ENCODE measurements at places on chromosomes 2 and 18.

DNA sequence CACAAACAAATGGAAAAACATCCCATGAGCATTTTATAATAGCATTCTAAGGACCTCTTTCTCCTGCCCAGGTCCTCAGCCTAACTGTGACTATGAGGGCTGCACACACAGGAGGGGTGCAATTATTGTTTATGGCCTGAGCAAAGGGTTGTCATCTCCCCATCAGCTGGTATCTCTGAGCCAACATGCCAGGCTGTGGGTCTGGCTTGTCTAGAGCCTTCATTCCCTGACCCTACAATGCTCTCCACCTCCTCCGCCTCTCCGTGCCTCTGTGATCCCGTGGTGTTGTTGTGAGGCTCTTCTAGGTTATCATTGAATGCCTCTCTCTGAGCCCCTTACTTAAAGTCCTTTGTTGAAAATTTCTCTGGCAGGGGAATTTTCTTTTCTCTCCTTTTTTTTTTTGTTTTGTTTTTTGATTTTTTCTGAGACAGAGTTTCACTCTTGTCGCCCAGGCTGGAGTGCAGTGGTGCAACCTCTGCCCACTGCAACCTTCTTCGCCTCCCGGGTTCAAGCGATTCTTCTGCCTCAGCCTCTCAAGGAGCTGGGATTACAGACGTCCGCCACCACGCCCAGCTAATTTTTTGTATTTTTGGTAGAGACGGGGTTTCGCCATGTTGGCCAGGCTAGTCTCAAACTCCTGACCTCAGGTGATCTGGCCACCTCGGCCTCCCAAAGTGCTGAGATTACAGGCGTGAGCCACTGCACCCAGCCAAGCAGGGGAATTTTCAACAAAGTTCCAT lies 126.4 kb downstream of the SMAD7 start:
- DNase-seq, result no peak

GRCh38 chr2:14511541-14511940 lies 121.0 kb upstream of the LRATD1 start:
- no peak for DNase-seq

DNA sequence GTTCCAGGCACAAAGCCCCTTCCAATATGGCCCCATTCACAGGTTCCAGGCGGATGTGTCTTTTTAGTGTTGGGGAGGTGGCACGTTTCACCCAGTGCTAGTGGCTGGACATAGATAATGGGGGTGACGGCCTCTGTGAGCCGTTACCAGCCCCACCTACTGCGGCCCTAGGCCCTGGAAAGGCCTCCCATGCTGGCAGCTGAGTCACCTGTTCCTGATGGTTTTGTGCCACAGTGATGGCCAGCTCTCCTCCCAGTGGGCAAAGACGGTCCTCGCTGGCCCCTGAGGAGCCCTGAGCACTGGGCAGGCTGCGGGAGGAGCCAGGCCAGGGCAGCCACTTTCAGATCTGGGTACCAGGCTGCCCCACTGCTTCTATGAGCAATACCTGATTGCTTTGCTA lies 40.0 kb upstream of the GPC1 start:
- DNase-seq, result no peak

GRCh38 chr2:10238991-10239485 lies 63.7 kb upstream of the HPCAL1 start:
- no peak for DNase-seq

GRCh38 chr2:128986026-128986715 lies 667.5 kb upstream of the HS6ST1 start:
- no peak for DNase-seq

- DNase-seq, result no peak
These were observed 99.7 kb upstream of the CTDP1 start for GRCh38 chr18:79579807-79580497.

DNA sequence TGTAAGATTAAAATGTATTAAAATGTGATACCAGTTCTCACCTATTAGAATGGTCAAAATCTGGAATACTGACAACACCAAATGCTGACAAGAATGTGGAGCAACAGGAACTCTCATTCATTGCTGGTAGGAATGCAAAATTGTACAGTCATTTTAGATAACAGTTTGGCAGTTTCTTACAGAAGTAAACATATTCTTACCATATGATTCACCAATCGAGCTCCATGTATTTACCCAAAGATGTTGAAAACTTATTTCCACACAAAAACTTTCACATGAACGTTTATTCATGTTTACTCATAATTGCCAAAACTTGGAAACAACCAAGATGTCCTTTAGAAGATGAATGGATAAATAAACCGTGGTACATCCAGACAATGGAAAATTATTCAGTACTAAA lies 1193.5 kb upstream of the ACVR2A start:
- DNase-seq, result no peak

- DNase-seq, result no peak
These were observed 19.5 kb upstream of the ASXL3 start for GRCh38 chr18:33558529-33558928.

- no peak for DNase-seq
These were observed 88.9 kb downstream of the TMEM185B start for GRCh38 chr2:120134263-120134662.

DNA sequence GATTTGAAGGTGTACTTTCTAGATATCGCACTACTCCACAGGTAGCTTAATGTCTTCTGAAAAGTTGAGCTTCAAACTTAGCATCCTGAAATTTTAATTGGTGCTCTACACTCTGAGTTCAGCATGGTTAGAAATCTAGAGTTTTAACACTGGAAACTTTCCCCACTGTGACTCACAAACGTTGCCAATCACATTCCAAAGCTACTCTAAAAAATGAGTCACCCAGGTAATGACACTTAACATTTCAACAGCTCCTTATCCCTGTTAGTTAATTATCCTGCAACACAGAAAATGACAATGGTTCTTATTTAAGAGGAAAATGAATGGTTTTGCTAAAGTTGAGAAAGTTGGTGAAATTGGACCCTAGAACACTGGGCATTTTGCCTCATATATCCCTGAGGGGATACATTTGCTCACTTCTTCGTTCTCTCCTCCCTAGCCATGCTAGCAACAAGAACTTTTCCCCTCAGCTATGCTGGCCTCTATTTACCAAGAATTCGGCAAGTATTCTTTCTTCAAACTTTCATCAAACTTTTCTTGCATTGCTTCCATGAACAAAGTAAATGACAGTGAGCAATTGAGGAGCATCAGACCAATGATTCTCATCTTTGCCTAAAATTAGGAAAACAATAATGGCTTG lies 1024.1 kb upstream of the KLHL29 start:
- no peak for DNase-seq

DNA sequence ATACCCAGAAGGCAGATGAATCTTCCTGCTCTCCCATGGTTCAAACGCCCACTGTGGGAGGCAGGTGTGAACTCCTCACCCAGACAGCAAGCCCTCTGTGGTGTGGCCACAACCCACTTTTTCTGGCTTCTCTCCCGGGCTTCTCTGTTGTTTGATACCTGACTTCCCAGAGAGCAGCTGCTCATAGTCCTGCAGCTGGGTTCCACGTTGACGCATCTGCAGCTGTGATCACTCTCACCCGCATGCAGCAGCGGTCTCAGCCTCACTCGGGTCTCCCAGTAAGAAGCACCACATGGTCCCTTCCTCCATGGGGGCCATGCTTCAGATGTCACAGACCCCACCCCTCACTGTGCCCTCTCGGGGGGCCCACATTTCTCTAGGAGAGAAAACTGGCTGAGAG lies 3.5 kb downstream of the ASPRV1 start:
- DNase-seq, result no peak

- DNase-seq, result no peak
These were observed 170.6 kb upstream of the FIGN start for GRCh38 chr2:163906410-163906809.

GRCh38 chr2:172085460-172086159 lies at the start of gene DLX1:
TSS of gene DLX1 (plus strand) at chr2:172085507. CDS start at chr2:172085678, 171 bp downstream.
- peak; percentile 38 for DNase-seq

GRCh38 chr2:46855805-46856204 lies 59.8 kb downstream of the MCFD2 start:
- DNase-seq, result no peak

DNA sequence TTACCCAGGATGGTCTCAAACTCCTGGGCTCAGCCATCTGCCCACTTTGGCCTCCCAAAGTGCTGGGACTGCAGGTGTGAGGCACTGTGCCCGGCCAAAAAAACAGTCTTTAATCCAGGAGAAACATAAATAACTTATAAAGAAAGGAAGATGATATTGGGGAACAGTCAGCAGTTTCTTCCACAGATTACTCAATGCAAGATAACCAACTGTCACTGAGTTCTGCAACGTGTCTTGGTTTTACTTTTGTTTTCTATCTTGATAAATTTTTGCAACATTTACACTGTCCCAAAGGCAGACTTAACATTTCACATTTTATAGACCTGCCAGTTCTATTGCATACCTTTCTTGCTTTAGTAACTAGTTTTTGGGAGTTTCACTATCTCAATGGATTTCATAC lies 71.1 kb downstream of the ANKRD44 start:
- DNase-seq, result no peak

DNA sequence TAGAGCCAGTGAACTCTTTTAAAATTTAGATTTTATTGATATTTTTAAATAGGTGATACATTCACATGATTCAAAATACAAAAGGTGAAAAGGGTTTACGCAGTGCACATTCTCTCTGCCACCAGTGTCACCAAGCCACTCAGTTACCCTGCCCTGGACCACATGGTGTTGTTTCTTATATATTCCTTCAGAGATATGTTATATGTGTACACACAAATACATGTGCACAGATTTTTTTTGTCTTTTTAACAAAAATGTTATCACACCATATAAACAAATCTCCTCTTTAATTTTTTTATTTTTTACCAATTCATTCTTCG lies 26.2 kb downstream of the SERPINB4 start:
- DNase-seq, result no peak

GRCh38 chr2:159146996-159147666 lies 139.4 kb downstream of the WDSUB1 start:
- DNase-seq, result no peak

GRCh38 chr2:111640480-111640879 lies 243.5 kb downstream of the ANAPC1 start:
- DNase-seq, result no peak

- no peak for DNase-seq
These were observed 79.6 kb upstream of the CTLA4 start for GRCh38 chr2:203787979-203788378.

DNA sequence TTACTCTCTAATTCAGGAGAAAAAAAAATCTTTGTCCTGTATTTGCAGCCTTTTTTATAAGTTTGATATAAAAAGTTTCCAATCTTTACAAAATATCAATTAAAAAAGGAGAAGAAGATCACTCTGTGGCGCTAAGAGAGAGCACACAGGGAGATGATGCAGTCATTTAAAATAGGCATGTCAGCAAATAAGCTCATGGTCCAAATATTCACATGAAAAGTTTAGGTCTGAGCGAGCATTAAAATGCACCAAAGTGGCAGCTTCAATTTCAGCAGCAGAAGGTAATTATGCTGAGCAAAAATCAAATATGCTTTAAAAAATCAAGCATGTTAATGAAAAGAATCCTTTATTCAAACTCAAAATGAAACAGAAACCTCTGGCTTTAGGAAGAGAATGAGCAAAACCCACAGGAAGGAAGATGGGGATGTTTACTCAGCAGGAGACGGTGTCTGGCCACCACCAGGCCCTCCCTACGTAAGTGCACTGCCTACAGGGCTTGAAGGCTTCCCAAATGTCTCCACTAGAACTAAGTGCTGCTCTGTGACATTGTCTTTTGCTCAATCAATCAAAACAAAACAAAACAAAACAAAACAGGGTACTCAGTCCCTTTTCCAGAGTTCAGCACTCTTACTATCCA lies 120.4 kb downstream of the L3MBTL4 start:
- no peak for DNase-seq

GRCh38 chr18:28039078-28039477 lies 137.9 kb downstream of the CDH2 start:
- no peak for DNase-seq

DNA sequence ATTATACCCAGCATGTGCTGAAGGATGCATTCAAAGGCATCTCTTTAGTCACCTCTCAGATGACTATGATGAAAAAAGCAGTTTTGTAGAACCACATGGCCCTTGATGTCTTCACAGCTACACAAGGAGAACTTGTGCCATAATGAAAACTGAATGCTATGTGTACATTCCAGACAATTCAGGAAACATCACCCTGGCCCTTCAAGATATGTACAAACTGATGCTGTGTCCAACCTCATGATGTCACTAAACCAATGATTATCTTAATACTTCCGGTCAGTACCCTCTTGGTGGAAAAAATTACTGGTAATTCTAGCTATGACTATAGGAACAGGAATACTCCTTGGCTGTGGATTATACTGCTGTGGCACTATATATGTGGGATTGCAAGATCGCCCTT lies 20.0 kb downstream of the DUSP11 start:
- DNase-seq, result no peak

DNA sequence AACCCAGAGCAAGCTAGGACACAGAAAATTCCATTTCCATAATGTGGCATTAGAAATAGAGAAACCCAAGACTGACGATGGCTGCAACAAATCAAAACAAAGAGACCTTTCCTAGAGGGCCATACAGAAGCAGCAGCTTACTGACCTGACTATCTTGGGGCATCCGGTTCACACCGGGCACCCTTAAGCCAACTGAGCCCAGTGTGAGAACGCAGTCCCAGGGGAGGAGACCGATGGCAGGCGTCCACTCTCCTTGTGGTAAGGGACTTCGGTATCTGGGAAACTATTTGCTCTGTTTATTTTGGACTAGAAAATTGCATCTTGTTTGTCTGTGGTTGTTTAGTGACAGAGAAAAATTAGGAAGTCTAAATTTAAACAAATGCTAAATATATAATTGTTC lies 244.8 kb upstream of the COPS8 start:
- DNase-seq, result no peak

- DNase-seq, result no peak
These were observed 681 bp upstream of the PTPN18 start for GRCh38 chr2:130355172-130355577.

DNA sequence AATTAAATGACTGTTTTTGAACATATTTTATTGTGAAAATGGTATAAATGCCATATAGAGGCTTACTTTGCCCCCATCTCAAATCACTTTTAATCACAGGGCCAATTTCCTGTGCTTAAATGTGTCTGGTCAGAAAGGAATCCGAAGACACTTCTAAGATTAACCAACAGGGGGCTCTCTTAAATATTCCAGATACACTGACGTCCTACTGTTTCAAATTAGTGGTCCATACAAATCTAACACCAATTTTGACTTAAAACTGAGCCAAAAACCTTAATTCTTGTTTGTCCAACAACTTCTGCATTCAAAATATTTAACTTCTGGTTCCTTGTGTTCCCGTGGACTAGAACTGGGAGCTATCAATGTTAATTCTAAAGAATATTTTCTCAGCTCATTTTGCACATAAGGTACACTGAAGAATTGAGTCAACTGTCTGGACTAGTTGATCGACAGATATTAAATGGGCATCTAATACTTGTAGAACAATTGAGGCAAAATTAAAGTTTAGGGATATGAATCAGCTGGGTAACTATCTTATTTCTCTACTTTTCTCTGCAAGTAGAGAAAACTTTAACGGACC lies 557.5 kb downstream of the ARHGAP15 start:
- DNase-seq, result no peak

DNA sequence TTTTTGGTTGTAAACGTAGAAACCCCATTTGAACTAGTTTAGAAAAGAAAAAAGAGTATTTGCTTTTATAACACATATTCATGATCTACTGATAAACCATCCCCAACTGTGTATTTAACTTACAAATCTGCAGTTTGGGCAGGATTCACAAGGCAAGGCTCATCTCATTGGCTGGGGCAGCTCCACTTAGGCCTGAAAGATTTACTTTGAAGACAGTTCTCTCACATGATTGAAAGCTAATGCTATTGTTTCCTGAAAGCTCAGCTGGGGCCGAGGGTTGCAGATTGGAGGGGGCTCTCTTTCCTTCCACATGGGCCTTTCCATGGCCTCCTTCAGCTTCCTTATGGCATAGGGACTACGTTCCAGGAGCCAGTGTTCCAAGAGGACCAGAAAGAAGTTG lies 47.4 kb downstream of the ARHGAP15 start:
- DNase-seq, result no peak

All from NCI-H2029 (cell line).